ENCODE measurements at places on chromosomes 16 and 17. TPM values are rescaled to one million over a fixed set of nuclear protein-coding genes. Genes with fewer than 3 reads are reported as not detected.

The KRT39 gene
- not detected for total RNA-seq

The TSPAN10 gene
- 0.22 TPM for total RNA-seq

- ATAC-seq: no peak
Measured at GRCh38 chr17:64739316-64740058, 77.4 kb upstream of the SMURF2 start.

DNA sequence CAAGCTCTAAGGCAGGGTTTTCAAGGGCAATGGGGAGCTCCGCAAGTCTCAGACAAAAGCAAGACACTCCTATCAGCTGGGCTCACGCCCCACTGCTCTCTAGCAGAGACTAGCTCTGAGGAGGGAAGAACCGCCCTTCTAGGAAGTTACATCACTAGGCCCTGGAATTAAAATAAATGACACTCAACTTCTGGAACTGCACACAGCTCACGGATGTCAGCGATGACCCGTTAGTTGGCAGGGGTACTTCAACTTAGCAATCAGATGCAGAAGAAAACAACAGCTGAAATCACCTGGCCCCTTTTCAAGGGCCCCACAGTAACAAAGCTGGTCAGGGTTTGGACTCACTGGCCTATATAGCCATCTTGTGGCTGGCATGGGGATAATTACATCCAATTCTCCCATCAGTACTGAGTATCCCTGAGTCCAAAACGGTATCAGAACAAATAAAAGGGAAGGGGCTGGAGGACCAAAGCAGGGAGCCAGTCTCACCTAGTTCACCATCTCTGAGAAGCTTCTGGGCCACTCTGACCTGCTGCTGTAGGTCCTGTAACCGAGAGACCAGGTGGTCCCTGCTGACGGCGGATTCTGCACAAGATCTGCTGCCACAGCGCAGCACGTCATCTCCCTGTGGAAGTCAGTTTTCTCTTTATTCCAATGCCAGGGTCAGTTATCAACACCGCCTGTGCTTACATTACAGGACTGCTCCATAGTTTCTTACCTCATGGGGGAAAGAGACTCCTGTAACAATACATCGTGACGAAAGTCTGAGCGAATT is 22.2 kb downstream of the SERPINF1 start:
- peak; percentile 87 for ATAC-seq

- no peak for ATAC-seq
Measured at GRCh38 chr16:85422632-85423550, 190.2 kb upstream of the GSE1 start.

DNA sequence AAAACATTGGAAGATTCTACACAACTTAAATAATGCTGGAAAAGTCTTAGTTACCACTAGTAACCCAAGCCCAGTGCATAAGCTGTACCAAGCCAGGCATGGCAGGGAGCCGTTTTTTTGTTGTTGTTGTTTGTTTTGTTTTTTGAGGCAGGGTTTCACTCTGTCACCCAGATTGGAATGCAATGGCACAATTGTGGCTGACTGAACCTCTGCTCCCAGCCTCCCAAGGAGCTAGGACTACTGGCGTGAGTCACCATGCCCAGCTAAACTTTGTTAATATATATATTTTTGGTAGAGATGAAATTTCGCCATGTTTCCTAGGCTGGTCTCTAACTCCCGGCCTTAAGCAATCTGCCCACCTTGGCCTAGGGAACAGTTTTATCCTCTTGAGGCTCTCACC is 564 bp upstream of the TMIGD1 start:
- ATAC-seq: no peak

DNA sequence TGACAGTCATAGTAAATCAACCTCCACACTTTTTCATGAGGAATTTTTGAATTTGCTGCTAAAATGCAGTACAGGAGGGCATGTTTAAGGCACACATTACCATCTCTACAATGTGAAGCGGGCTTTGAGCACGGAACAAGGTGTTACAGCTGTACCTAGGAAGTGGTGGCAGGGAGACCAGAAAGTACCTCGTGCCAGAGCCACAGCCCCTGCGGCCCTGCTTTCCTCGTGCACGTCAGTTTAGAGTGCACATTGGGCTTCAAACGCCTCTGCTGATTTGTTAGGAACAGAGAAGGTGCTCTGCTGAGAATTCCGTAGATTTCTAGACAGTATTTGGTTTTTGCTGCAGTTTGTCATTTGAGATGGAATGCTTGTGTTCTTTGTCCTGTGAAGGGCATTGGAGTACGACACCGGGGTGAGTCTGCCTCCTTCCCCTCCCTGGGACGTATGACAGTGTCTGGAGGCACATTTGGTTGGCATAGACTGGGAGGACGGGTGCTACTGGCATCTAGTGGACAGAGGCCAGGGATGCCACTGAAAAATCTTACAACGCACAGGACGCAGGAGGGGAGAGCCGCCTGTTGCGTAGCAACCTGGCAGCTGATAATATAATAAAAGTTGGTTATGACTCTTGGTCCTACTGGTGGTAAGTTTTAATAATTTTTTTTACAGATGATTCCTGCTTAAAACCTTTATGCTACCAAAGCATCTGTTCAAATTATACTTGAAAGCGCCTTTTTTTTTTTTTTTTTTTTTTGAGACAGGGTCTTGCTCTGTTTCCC is 9.1 kb downstream of the FOXK2 start:
- peak; percentile 77 for ATAC-seq

DNA sequence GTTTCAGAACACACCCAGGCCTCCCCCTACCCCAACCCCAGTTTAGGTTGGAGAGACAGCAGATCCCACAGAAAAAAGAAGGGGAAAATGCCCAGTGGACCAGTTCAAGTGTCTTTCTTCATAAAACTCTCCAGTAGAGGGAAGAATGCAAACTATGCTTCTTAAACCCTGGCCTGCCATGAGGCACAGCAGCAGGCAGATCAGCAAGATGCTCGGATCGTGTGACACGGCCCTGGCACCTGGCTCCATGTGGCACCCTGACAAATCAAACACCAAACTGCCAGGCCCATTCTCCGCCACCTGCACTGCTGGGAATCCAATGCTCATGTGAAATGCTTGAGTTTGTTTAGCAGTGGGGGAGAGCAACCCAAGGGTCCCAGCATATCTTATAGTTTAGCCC is 166.8 kb downstream of the SOX9 start:
- no peak for ATAC-seq

- no peak for ATAC-seq
Measured at GRCh38 chr16:88015806-88016140, 64.5 kb downstream of the BANP start.

DNA sequence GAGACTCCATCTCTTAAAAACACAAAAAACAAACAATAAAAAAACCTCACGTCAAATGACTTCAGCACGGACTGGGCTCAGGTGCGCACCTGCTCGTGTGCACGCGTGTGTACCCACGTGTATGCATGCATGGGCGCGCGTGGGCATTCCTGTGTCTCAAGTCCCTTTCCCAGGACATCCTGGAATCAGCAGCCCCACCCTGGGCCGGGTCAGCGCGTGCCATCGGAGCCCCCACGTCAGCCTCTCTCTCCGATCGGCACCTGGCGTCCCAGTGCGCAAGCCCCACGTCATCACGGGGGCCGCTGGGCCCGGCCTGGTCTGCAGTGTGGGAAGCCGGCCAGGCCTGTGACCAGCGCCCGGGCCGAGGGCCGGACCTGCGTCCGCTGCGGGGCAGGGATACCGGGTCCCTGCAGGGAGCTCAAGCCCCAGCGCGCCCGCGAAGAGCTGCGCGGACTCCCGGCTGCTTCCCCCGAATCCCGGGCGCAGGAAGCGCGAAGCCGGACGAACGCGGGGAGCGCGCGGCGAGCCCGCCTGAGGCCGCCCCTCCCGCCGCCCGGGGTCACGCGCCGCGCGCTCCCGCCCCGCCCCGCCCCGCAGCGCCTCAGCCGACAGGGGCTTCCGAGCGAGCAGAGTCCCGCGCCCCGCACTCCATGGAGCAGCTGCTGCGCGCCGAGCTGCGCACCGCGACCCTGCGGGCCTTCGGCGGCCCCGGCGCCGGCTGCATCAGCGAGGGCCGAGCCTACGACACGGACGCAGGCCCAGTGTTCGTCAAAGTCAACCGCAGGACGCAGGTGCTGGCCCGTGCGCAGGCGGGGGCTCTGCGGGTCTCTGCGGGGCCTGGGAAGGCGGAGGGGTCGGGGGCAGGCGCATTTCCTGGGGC is at the start of gene FN3K:
FN3K (plus strand) TSS at position 629 of the 880 bp plus-strand sequence; CDS start at position 651, 22 bp downstream.
- peak; percentile 74 for ATAC-seq

GRCh38 chr17:81542431-81543338 is 9.5 kb downstream of the FAAP100 start:
- no peak for ATAC-seq
